HL-60 (cell line): ENCODE measurements at places on chromosomes 2 and 18.

GRCh38 chr2:66733364-66733999 lies 298.6 kb downstream of the MEIS1 start:
- DNase-seq, result no peak

DNA sequence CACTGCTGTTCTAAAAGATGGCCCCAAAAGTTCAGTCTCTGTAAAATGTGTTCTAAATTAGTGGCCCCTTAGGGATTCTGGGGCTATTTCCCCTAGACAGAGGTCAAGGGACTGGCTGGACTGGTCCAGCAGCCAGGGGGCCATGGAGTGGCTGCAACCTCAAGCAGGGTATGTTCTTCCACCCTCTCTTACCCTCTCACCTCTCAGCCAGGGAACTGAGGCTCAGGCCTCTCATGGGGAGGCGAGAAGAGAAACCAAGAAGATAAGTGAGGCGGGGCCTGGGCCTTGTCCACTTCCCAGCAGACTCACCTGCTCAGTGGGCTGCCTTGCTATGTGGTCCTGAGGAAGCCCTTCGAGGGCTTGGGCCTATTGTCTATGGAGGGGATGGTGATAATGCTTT lies 339.7 kb downstream of the MYCN start:
- DNase-seq, result no peak

DNA sequence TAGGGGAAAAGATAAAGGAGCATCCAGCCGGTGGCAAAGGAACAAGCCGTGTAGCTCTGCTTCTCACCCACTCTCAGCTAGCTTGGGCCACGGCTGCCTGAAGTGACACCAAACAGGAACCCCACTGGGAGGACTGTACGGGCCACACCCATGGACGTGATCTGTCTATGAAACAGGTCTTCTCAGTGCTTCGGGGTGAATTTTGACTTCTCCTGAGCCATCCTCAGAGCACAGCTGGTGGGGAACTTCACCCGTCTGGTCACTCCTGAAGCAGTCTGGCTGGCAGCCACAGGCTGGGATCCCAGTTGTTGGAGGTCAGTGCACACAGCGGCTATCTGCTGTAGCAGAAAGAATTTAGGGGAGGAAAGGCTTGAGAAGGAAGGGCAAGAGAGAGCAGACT lies 223.8 kb downstream of the FAM210A start:
- DNase-seq, result no peak

GRCh38 chr18:46502444-46502843 lies 154.6 kb downstream of the LOXHD1 start:
- no peak for DNase-seq

DNA sequence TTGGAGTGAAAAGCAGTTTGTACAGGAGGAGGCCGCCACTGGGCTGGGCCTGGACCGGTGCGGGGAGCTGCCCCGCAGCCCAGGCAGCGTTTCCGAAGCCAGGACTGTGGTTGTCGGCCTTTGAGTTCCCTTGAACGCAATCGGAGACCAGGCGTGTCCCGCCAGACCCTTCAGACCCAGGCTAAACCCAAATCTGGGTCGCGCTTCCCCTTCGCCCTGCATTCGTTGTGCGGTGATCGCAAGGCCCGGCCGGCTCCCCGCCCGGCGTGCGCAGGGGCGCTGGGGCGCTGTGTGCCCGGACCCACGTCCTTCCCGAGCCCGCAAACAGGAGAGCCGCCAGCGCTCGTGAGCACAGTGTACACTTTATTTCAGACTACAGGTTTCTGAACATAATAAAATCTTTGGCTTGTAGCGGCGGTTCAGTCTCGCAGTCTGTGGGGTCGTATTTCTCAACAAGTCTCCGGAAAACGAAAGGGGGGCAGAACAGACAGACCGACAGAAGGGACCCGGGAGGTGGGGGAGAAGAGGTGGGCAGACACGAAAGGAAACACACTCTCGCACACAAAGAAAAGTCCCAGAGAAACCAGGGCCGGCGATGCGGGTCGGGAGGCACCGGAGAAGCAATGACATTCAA lies 5.5 kb downstream of the EN1 start:
- no peak for DNase-seq

- DNase-seq, result no peak
Measured at GRCh38 chr18:12837747-12838146, 46.3 kb downstream of the PTPN2 start.
